ENCODE measurements at places on chromosomes 3 and 15. TPM values are rescaled to one million over a fixed set of nuclear protein-coding genes. Genes with fewer than 3 reads are reported as not detected.

COPS2 gene
- 60.0 TPM for total RNA-seq

EEF1AKMT4 gene
- 6.9 TPM for total RNA-seq

ITPR1 gene
- 104 TPM for total RNA-seq

CISH gene
- 0.28 TPM for total RNA-seq

C3orf20 gene
- under 0.01 TPM for total RNA-seq

AGTR1 gene
- 2.3 TPM for total RNA-seq

LSMEM2 gene
- not detected for total RNA-seq

HOMER2 gene
- 44.8 TPM for total RNA-seq

DNAH1 gene
- total RNA-seq = 2.0 TPM

RASA2 gene
- total RNA-seq = 39.2 TPM

PLS1 gene
- total RNA-seq = 2.5 TPM

ATRIP gene
- total RNA-seq = 4.8 TPM

P2RY13 gene
- total RNA-seq = not detected

PLSCR2 gene
- total RNA-seq = not detected

AADACL2 gene
- total RNA-seq = not detected

MKRN3 gene
- total RNA-seq = under 0.01 TPM

CLSTN2 gene
- 1.3 TPM for total RNA-seq

Data from regular cardiac myocyte (primary cell).